ENCODE measurements at places on chromosomes 12 and 14.

GRCh38 chr12:116201908-116202307 is 75.6 kb downstream of the MED13L start:
- no peaks in the 10 kb centered on the region for H3K36me3 ChIP-seq
- no peak for DNase-seq
- H3K27ac ChIP-seq = no peak overlapping the region
- no peak overlapping the region for H3K4me3 ChIP-seq
- peaks cover 34% of the 10 kb centered on the region for H3K4me1 ChIP-seq
- H3K27me3 ChIP-seq = no peaks in the 10 kb centered on the region

GRCh38 chr14:29220566-29220965 is 454.0 kb downstream of the FOXG1 start:
- no peaks in the 10 kb centered on the region for H3K4me1 ChIP-seq
- H3K27me3 ChIP-seq = no peaks in the 10 kb centered on the region
- no peak overlapping the region for H3K27ac ChIP-seq
- DNase-seq = no peak
- H3K36me3 ChIP-seq = no peaks in the 10 kb centered on the region

- H3K4me3 ChIP-seq = no peak overlapping the region
- H3K27me3 ChIP-seq = no peaks in the 10 kb centered on the region
- H3K36me3 ChIP-seq = no peaks in the 10 kb centered on the region
- no peaks in the 10 kb centered on the region for H3K4me1 ChIP-seq
- DNase-seq = no peak
These were observed 10.1 kb downstream of the SMCO2 start for GRCh38 chr12:27456618-27457017.

GRCh38 chr12:103841690-103842584 is 903 bp upstream of the NT5DC3 start:
- H3K4me1 ChIP-seq = peaks cover 25% of the 10 kb centered on the region
- H3K27ac ChIP-seq = peak overlapping the region; percentile 71
- H3K4me3 ChIP-seq = peak overlapping the region; percentile 86
- H3K36me3 ChIP-seq = no peaks in the 10 kb centered on the region
- peak; percentile 75 for DNase-seq
- H3K27me3 ChIP-seq = no peaks in the 10 kb centered on the region

GRCh38 chr14:78445275-78445674 is 275.1 kb downstream of the NRXN3 start:
- H3K4me3 ChIP-seq = no peak overlapping the region
- H3K4me1 ChIP-seq = no peaks in the 10 kb centered on the region
- H3K36me3 ChIP-seq = no peaks in the 10 kb centered on the region
- no peaks in the 10 kb centered on the region for H3K27me3 ChIP-seq

DNA sequence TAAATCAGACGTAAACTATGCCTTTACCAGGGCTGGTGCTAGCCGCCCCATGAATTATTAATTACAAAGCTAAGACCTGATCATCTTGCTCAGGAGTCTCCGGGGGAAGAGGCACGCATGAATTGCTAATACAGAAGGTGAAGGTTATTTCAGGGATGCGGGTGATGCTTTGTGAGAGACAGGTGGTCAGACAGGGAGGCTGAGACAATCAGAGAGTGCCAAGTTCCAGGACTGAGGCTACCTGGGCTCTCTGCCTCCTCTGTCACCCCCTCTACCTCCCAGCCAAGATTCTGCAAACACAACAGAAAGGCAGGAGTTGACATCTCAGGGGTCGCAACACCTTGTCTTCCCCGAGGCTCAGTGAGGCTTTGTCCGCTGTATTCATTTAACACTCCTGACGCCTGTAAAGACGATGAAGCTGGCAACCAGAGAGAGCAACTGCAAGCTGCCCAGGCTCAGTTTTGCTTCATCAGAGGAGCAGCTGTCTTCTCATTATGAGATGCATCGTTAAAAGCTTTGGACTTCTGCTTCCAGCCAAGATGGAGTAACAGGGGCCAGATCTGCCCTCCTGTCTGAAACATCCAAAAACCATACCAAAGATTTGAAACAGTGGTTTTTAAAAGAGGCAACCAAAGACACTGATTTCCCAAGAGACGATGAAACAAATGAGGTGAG is 46.6 kb downstream of the PRIMA1 start:
- H3K4me1 ChIP-seq = no peaks in the 10 kb centered on the region
- no peak overlapping the region for H3K4me3 ChIP-seq
- H3K36me3 ChIP-seq = no peaks in the 10 kb centered on the region
- no peak for DNase-seq

- no peak overlapping the region for H3K27ac ChIP-seq
- peaks cover 10% of the 10 kb centered on the region for H3K4me1 ChIP-seq
- DNase-seq = no peak
- no peak overlapping the region for H3K4me3 ChIP-seq
- no peaks in the 10 kb centered on the region for H3K27me3 ChIP-seq
These were observed 4.5 kb downstream of the E2F7 start for GRCh38 chr12:77060883-77061240.

GRCh38 chr12:70246580-70246979 is 3.3 kb downstream of the CNOT2 start:
- no peaks in the 10 kb centered on the region for H3K27me3 ChIP-seq
- no peak for DNase-seq
- no peak overlapping the region for H3K4me3 ChIP-seq
- H3K27ac ChIP-seq = no peak overlapping the region
- H3K4me1 ChIP-seq = peaks cover 72% of the 10 kb centered on the region

DNA sequence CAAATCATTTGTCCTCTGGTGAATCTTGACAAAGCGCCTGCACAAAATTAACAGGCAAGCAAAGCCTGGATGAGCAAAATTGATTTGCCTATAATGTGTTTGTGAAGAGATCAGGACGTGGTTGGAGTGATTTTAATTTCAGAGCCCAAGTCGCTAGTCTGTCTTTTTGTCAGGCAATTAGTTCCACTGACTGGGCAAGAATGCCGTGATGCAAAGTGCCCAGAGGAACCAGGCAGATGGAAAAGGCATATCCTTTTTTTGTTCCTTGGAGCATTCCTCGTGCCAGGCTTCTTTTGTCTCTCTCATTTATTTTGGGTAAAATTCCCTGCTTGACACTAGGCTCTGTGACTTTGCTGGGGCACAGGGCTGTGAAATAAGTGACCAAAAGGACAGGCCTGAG is 65.9 kb upstream of the CCDC198 start:
- no peak overlapping the region for H3K4me3 ChIP-seq
- no peak overlapping the region for H3K27ac ChIP-seq

Measured in upper lobe of left lung (tissue), 6 donors.